ENCODE measurements at places on chromosomes 2 and 18.
A peak's percentile ranks its signal among the peaks of the same experiment; 100 is the strongest.

- DNase-seq: no peak
These were observed 256.1 kb downstream of the DPP10 start for GRCh38 chr2:114698520-114698919.

DNA sequence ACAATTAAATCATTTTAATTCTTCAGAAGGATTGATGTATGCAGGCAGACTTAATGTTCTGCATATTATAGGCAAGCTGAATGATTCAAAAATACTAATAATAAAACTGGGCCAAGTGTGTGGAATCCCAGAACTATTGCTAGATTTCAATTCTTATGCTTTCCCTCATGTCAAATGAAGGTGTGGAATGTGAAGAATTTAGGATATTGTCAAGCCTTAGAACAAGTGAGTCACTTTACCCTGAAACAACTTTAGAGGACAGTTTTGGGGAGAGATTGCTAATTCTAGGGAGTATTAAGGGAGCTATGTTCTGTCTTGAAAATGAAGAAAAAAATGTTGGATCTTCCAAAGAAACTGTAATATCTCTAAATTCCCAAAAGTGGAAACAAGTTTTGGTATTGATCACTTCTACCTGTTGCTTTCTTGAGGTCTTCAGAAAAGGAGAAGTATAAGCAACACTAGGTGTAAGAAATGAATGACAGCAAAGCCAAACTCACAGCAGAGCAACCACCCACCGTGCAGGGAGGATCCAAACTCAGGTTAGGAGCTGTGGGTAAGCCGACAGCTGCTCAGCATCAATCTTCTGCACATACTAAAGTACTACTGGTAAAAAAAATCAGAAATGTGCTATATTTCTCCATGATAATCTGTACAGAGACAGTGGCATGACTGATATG, 818.1 kb downstream of the SLC4A3 start:
- DNase-seq: no peak

GRCh38 chr18:51044928-51045585, 15.0 kb downstream of the SMAD4 start:
- no peak for DNase-seq

DNA sequence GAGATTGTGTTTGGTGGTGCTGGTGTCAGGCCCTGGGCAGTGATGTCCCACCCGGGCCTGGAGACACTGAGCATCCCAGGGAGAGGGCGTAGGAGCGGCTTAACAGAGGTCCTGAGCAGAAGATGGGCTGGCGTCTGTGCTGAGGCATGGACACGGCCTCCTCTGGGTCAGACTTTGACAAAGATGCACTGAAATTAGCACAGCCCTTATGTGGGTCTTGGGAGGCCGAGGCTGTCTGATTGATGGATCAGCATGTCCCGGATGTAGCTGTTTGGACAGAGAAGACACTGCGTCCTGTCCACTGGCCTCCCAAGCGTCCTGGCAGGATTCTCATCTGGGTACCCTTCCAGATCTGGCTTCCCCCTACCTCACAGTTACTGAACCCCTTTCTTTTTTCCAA, 159.4 kb downstream of the ANKRD30B start:
- DNase-seq: no peak

GRCh38 chr2:8388781-8389180, 293.1 kb upstream of the ID2 start:
- no peak for DNase-seq

DNA sequence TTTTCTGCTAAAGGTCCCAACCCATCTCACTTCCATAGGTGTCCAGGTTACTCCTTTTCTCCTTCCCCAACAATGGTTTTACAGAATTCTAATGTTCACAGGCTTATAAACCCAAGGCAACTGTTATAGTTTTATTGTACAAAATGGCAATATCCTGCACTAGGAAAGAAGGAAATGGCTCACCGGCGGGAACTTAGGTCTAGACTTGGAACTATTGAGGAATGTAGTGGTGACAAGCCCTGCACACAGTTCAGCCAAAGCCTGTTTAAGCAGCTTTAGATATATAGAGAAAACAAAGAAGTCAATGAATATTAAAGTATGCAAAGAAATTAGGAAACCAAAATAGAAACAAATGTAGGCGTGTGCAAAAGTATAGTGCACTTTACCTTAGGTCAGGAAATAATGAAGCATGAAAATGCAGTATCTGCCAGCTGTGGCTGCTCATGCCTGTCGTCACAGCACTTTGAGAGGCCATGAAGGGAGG, 22.7 kb upstream of the KCNG3 start:
- no peak for DNase-seq

- no peak for DNase-seq
These were observed 67.3 kb downstream of the CLHC1 start for GRCh38 chr2:55164534-55165480.

GRCh38 chr18:58227361-58227930, 183.4 kb downstream of the NEDD4L start:
- no peak for DNase-seq

DNA sequence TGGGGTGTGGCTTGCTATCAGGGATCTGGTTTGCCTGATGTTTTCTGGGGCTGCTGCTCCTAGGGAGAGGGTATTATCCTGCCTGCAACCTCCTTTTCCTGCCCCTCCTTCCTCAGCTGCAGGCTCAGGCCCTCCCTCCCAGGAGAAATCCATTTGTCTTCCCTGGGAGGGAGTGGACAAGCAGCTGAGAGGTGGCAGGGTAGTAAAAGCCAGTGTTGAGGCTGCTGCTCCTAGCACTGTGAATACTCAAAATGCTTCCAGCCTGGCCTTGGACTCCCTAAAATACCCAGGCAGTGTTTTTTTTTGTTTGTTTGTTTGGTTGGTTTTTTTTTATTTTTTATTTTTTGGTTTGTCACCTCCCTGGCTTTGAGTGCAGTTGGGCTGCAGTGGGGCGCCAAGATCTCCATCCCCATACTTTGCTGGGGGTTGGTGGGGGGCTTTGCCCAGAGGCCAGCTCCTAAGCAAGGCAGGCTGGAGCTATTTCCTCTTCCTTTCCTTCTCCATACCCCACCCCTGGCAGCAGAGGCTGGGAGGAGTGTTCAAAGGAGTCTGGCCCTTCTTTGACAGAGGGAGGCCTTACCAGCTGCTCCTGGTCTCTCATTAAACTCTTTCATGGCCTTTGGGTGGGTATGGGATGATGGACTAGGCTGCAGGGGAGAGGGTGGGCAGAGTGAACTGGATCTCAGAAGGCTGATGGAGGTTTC, 13.6 kb downstream of the HOXD3 start:
- DNase-seq: no peak

- DNase-seq: no peak
These were observed 406.0 kb downstream of the CCDC85A start for GRCh38 chr2:56589835-56590234.

DNA sequence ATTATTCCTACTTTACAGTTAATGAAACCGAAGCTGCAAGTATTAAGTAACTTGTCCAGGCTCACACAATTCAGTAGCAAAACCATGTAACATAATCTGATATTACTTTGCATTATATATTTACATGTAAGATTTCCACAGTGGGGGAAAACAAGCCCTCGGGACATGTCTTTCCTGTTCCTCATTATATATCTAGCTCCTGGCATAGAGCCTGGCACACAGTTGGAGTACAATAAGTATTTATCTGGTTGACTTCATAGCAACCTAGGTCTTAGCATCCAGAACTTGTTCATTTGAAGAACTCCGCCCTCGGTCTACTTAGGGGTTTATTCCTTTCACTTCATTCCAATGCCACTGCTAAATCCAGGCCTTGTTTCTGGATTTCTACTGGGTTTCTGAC, 1.6 kb upstream of the RBM45 start:
- DNase-seq: no peak

DNA sequence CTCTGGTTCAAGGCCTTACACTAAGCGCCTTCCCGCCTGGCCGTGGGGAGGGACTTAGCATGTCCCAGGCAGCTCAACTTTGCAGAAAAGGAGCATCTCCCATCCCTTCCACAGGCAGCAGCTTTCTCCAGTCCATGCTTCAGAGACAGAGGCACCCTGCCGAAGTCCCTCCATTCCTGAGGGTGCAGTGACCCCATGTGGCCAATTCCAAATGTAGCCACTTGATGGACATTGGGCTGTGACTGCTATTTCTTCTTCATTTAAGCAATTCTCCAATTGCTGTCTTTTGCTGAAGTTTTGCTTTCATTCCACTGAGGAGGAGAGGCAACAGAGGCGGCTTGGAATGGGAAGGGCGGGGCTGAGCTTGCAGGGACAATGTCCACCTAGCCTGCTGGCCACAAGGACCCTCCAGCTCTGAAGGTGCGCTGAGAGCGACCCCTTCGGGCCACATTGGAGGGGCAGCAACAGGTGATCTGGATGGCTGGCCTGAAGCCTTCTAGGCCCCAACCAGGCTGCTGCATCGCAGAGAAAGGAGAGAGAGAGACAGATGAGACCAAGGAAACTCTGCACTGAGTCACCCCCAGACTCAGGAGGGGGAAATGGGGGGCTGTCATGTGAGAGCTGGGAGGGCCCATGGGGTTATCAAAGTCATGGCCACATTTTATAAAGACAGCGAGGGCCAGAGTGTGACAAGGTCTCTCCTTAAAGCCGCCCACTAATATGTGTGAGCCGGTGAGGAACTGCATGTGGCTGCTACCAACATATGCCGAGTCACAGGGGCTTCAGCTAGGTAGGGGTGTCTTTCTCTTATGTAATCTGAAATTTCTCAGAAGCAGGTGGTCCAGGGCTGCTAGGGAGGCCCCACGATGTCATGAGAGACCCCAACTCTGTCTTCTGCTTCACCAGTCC, 61.3 kb downstream of the LONRF2 start:
- peak; percentile 87 for DNase-seq

DNA sequence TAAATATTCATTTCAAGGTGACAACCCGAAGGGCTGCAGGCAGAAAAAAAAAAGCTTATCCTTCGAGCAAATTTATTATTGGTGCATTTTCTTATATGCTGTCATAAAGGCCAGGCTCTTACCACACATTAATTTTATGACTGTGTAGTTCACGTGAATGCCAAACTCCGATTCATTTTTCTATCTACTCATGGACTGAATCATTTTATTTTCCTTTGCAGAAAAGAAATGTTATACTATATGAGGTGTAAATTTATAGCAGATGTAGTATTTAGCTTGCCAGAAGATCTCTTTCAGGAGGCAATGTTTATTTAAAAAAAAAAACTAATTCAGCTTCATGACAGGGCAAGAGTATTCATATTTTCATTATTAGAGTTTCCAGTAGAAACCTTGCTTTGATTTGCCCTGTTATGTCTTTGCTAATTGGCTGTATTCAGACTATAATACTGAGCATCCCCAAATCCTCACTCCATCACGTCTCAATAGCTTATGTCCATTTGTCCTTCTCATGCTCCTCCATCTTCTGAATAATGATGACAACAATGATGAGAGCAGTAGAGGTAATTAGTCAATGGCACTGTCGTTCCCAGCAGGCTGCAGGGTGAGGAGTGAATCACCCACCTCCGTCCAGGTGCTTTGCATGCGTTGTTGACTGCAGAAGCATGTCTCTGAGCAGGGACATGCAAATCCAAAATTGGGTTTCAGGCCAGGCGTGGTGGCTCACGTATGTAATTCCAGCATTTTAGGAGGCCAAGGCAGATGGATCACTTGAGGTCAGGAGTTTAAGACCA, 101.1 kb upstream of the RAB12 start:
- DNase-seq: no peak

DNA sequence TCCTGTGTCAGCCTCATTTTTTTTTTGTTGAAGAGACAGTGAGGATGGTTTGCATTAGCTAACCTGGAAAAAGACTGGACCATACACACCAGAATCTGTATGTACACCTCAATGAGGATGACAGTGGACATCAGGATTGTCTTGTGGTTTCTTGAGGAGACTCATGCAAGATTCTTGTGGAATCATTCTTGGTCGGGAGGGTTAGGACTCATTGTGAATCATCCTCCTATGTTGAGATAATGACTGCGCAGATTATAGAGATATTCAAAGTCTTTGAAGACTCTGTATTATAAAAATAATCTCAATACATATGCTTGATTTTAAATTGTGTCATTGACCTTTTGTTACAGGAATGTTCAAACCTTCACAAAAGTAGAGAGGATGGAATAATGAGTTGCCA, 49.1 kb upstream of the DOCK10 start:
- DNase-seq: no peak

- DNase-seq: no peak
These were observed 22.3 kb upstream of the RAB12 start for GRCh38 chr18:8586941-8587340.

DNA sequence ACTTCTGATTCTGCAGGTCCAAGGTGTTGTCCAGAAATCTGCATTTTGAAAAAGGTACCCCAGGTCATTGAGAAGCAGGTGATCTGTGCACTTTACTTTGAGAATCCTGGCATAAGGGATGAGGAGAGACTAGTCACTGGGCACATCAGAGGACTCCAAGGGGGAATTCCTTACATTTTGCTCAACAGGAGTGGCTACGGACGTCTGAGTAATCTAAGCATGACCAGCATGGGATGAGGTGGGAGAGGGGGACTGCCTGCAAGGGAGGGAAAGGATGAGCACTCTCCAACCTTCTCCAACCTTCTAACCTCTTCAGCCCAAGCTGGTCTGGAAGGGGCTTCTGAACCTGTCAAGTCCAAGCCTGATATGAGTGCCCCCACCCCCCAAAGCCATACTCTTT, 55.5 kb downstream of the MARCHF4 start:
- DNase-seq: no peak

DNA sequence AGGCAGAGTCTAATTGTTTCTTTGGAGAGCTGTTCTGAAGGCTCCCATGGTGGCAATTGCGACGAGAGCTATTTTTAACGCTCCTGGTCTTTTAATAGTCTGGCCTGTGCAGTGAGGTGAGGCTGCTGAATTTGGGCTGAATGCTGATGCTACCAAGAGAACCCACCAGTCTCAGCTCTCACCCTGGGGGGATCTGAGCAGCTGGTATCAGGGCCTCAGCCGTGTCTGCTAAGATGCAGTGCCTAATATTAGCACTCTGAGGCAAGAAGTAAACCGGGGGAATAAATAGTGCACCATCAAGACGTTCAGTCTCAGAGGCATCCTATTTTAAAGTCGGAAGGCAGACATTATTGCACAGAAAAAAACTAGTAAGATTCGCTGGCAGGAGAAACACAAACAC, 214.8 kb upstream of the PID1 start:
- no peak for DNase-seq

- peak; percentile 23 for DNase-seq
These were observed 199.6 kb downstream of the EIPR1 start for GRCh38 chr2:3177891-3178577.

DNA sequence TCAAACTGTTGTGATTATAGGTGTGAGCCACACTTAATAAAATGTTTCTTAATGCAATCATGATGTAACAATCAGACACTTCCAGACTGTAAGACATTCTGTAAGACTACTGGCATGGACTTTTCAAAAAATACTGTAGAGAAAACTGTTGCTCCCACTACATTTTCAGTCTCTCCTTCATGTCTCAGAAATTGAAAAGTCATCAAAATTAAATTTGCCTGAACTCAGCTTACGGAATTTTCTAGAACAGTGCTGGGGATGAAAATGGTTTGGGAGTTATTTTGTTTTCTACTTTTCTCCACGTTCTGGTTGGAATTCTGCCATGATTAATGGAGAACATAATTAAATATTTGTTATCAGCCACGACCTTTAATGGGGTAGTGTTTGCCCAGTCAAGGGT, 26.8 kb upstream of the TACR1 start:
- no peak for DNase-seq

GRCh38 chr2:35220461-35220860, 1135.1 kb upstream of the CRIM1 start:
- DNase-seq: no peak
